ENCODE measurements at places on chromosomes 5 and 9.

DNA sequence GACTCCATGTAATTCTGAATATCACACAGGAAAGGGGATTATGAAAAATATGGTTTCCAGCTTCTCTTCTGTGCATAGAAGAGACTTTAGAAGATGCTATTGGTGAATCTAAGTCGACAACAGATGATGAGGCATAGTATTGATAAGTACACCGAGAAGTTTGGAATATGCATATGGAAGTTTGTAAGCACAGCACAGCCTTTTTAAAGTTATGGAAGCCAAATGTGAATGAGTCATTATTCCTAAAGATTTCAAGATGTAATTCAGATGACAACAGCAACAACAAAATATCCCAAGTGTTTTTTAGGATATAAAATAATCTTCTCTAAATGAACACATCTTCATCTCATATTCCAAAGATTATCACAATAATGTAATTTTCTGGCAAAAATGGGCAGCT, 1723.3 kb downstream of the EFNA5 start:
- no peak for DNase-seq

GRCh38 chr5:36657563-36657995, 51.2 kb downstream of the SLC1A3 start:
- DNase-seq = no peak

- no peak for DNase-seq
These were observed 2.7 kb downstream of the ANKRD33B start for GRCh38 chr5:10566543-10567068.

DNA sequence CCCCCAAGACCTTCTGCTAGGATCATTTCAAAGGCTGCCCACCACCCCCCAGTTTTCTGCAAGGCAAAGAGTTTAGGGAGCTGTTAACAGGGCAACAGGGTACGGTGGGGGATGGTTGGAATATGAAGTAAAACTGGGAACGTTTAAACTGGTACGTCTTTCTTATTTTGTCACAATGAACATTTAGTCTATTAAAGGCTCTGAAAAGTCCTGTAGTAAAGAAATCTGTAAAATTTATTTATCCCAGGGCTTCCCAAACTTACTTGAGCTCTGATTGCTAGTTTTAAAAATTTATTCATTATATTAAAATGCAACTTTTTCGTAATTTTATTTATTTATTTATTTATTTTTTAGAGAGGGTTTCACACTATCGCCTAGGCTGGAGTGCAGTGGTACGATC, 62.0 kb downstream of the USP20 start:
- DNase-seq = no peak

GRCh38 chr9:79685577-79685976, 113.8 kb downstream of the TLE4 start:
- DNase-seq = no peak

Data from activated CD4-positive, alpha-beta memory T cell treated with anti-CD3 and anti-CD28 coated beads for 36 hours (primary cell).